ENCODE measurements at places on chromosomes 1 and 21. TPM values are rescaled to one million over a fixed set of nuclear protein-coding genes. Genes with fewer than 3 reads are reported as not detected.

GRCh38 chr1:174998569-174999215, 1.1 kb upstream of the CACYBP start:
- no peak for DNase-seq

NEK2 gene
- total RNA-seq = not detected

- no peak for DNase-seq
Measured at GRCh38 chr1:85049735-85050166, 1.5 kb upstream of the MCOLN3 start.

DNA sequence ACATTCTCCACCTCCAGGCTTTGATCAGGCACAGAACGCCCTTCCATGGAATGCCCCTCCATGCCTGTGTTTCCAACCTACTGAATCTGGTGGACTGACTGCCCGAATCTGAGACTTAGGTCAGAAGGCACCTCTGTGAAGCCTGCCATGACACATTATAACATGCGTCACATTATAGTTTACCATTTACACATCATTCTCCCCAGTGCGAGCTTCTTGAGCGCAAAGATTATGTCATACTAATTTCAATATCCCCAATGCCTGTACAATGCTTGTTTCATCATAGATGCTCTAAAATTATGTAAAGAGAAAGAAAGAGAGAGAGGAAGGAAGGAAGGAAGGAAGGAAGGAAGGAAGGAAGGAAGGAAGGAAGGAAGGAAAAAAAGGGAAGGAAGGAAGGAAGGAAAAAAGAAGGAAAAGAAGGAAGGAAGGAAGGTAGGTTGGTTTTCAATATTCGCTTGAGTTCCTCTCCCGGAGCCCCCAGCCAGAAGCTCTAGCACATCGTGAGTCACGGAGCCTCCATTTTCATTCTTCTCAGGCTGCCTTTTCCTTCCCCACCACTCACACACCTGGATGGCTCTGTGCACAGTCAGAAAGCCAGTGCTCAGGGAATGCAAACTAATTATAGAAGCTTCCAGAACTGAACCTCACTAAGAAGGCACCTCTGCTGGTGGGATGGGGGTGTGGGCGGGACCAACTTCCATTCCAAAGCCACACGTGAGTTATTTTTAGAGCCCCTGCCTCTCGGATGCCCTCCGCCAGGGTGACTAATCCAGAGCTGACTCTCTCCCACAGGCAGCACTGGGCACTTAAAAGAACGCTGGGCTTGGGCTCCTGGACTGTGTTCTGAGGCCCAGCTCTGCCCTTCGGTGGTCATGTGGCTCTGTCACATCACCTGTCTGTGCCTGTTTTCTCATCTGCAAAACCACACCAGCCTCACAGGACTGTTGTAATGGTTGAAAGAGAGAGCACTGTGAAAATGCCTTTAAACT, 27.4 kb downstream of the LAMB3 start:
- no peak for DNase-seq

FAM72B gene
- total RNA-seq = 5.6 TPM

GRCh38 chr1:96259399-96259798, 462.2 kb upstream of the PTBP2 start:
- DNase-seq = no peak

S100A1 gene
- 25.7 TPM for total RNA-seq

- DNase-seq = no peak
Measured at GRCh38 chr1:212987702-212988322, 27.9 kb downstream of the ANGEL2 start.

TEKT2 gene
- total RNA-seq = not detected

GRCh38 chr1:166974647-166975345, 544 bp downstream of the ILDR2 start:
- DNase-seq = no peak

DNA sequence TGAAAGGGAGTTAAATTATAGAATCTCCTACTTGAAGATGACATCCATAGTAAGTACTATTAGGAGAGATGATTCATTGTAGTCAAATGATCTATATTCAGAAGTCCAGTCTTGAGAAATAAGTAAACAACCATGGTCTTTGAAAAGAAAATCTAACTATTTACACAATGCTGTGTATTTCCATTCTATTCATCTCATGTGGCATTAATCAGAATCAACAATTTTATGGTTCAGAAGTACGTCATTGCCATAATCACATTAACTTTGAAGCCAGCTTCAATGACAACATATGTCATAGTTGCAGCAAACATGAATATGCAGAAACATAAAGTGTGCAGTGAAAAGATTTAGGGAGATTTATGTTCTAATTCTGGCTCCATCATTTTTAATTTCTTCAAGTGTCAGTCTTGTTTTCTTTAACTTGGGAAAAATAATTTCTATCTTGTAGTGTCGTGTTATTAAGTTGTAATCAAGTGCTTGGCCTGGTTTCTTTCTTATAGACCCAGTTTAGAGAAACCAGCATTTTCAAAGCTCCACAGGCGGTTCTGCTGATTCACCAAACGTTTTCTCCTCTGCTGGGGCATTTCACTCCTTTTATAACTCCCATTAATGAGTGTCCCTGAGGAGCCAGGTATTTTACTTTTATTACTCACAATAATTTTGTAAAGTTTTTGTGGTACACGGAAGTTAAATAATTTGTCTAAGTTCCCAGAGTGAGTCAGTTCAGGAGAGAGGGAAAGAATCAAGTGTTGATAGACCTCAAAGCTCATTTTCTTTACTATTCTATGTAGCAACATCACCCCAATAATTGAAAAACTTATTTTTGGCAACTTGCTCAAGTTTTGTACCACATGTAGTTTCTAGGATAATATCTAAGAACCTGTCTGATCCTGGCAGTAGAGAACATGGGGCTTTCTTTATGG, 35.9 kb upstream of the PTGS2 start:
- no peak for DNase-seq

MAP3K21 gene
- total RNA-seq = 4.6 TPM

DNA sequence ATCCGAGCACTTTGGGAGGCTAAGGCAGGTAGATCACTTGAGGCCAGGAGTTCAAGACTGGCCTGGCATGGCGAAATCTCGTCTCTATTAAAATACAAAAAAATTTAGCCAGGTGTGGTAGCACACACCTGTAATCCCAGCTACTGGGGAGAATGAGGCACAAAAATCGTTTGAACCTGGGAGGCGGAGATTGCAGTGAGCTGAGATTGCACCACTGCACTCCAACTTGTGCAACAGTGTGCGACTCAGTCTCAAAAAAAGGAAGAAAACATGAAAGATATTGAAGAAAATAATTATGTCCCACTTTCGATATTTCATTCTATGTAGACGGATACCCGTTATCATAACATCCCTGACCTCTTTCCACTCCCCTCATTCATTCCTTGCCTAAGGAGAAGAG, 19.2 kb downstream of the TUT4 start:
- no peak for DNase-seq

ARHGAP30 gene
- total RNA-seq = 30.4 TPM

DNA sequence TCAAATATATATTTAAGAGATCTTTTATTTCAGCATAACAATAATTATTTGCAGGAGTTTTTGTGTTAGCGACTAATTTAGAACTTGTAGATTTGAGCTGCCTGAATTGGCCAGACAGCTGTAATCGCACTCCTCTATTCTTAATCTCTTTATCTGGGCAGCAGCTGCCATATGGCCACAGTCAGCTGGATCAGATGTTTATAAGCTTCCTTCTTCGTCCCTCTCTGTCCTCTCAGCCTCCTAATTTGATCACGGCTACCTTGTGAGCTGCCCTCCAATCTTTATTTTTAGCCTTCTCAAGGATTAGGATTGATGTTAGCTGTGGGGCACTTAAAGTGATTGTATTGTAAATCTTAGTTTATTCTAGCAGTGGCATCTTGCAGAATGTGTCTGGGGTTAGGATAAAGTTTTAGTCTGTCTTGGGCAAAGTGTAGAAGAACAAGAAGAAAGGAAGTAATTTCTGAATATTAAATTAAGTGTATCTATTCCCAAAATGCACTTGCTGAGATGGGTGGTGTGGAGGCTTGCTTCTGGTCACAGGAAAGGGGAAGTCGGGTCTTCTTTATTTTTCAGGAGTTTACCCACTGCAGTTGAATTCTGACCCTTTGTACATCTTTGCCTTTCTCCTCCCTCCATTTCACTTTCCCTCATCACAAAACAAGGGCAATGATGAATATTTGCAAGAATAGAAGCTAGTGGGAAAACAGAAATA, 1.1 kb downstream of the ZBTB18 start:
- no peak for DNase-seq

GRCh38 chr1:157287462-157287861, 149.3 kb upstream of the ETV3 start:
- DNase-seq = no peak

GRCh38 chr1:167752219-167752985, 30.6 kb downstream of the MPZL1 start:
- no peak for DNase-seq

DNA sequence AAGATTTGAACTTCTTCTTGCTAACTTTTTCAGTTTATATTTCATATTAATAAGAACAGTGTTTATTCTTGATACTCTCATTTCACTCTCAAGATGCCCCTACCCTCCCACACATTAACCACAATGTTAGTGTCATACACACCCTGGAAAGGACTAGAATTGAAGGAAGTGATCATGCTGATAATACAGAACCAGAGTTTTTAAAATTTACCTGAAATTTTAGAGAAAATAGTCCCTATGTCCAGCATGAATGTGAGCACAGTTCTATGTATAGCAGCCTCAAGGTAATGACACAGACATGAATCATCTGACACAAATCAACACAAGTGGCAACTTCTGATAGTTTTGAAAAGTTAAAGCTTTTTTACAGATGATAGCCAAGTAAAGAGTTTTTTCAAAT, 26.0 kb downstream of the RGS1 start:
- no peak for DNase-seq

DNA sequence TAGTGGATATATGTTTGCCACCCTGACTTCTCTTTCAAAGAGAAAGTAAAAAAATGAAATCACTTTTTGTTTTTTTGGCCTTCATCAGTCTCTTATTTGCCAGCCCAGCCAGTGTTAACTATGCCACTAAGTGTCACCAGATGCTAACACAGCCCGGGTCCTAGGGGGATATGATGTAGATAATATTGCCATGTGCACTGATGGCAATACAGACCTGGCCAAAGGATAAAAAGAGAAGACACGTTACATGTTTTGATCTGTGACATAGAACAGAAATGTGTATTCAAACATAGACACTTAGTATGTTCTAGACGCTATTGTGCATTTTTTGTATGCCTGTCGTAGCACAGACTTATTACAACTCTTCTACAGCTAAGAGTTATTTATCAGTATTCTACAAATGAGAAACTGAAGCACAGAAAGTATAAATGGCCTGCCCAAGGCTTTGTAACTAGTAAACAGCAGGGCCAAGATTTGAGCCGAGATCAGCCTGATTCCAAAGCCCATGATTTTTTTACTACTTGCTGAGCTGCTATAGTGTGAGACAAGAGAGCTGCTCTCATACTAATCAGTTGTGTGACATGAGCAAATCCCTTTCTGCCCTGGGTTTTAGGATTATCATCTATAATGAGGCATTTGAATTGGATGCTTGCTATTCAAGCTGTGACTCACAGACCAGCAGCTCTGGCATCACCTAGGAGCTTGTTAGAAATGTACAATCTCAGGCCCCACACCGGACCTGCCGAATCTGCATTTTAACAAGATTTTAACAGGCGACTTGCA, 6.3 kb downstream of the LRRC53 start:
- DNase-seq = no peak

GRCh38 chr1:85579622-85580021, 939 bp upstream of the CCN1 start:
- no peak for DNase-seq

ASPM gene
- under 0.01 TPM for total RNA-seq

DNA sequence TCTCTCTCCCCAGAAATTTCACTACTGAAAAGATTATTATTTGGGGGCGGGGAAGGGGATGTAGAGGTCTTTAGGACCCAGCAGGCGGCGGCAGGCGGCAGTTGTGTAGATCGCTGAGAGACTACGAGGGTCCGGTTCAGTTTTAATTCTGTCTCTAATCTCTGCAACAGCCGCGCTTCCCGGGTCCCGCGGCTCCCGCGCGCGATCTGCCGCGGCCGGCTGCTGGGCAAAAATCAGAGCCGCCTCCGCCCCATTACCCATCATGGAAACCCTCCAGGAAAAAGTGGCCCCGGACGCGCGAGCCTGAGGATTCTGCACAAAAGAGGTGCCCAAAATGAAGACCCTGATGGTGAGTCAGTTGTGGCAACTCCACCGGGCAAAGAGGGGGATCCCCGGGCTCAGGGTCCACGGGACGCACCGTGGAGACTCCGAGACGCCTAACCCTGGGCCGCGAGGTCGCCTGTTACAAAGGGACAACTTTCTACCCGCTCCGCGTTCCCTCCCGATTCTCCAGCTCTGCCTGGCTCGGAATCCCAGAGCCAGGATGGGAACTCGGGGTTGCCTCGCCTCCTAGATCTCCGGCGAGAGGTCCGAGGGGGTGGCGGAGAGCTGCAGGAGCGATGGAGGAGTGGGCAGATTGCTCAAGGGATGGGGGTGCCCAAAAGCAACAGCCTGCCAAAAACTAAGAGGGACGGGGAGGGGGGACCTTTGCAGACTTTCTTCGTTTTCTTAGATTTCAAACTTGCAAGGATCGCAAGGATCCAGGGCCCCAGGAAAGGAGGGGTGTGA, at the start of gene ST6GALNAC5:
TSS of gene ST6GALNAC5 (plus strand) at position 139 of the 789 bp plus-strand sequence.
- no peak for DNase-seq

OR10J1 gene
- total RNA-seq = not detected

DNA sequence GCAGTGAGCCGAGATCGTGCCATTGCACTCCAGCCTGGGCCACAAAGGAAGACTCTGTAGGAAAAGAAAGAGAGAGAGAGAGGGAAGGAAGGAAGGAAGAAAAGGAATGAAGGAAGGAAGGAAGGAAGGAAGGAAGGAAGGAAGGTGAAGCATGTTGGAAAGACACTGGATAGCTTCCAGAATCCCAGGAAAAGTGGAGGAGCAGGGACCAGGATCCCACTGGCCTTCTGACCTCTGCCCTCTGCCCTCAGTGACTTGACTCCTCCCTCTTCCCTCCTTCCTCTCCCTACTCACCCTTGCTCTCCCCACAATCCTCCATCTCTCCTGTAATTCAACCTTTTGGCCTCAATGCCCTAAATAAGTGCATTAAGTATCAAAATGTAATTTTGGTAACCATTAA, 4.1 kb upstream of the UTS2 start:
- DNase-seq = no peak

DNA sequence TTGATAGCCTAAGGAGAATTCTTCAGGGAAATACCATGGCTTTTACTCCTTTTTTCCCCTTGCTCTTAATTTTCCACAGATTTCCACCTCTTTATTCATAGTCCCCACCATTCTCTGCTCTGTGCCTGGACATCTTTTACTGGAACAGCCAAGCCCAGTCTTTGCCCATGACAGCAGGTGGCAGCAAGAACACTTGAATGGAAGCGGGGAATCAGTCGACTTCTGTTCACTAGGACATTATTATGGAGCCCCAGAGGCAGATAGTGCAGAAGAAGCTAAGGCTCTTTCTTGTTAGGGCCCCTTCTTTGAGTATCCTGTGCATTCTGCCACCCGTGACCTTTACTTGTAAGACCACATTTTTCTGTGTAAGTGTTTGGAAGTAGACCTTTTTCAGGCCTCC, 6.3 kb downstream of the OR14I1 start:
- no peak for DNase-seq

PTPN7 gene
- 14.4 TPM for total RNA-seq

- DNase-seq = no peak
Measured at GRCh38 chr1:245409341-245410195, 254.8 kb downstream of the KIF26B start.

GRCh38 chr1:223714849-223715603, 2.7 kb downstream of the CAPN2 start:
- DNase-seq = no peak
